ENCODE measurements at places on chromosomes 5 and 9.

GRCh38 chr9:133543772-133544467 is 9.4 kb downstream of the ADAMTSL2 start:
- no peak for DNase-seq

DNA sequence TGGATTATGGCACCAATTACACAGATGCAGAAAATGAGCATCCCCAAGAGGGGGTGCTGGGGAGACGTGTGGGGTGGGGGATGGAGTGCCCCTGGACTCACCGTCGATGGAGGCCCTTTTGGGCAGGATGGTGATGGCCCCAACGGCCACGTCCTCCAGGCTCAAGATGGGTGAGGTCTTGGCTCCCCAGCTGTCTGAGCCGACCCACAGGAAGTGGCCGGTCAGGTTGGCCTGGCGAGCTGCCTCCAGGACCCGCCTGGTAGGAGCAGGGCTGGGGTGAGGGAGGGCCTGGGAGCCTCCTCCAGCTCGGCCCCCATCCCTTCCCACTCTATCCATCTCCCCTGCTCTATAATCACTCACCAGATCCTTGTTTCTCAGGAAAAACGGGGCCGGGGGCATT is 4.6 kb downstream of the GRM6 start:
- DNase-seq: no peak

- no peak for DNase-seq
Measured at GRCh38 chr9:20405078-20405477, 217.2 kb downstream of the MLLT3 start.

- no peak for DNase-seq
Measured at GRCh38 chr5:11622785-11623184, 281.5 kb downstream of the CTNND2 start.

GRCh38 chr5:122156724-122157325 is 27.5 kb downstream of the ZNF474 start:
- no peak for DNase-seq
